Glomerular endothelial cell (primary cell): ENCODE measurements at places on chromosomes 12 and 14.

DNA sequence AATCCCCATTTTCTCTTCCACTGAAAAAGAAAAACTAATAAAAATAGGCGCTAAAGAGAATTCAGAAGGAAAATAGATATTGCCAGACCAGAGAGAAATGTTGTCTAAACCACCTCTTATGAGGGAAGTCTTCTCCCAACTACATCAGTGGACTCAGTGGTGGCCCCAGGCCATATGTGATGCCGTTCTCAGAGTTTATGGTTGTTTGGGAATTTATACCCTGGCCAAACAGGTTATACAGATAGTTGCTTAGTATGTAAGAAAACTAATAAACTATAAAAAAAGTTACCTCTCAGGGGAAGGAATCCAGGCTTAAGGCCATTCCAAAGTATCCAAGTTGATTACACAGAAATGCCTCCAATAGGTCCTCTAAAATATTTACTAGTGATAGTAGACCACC lies 103.4 kb upstream of the RBM19 start:
- no peak for DNase-seq

GRCh38 chr12:102631274-102631673 lies 150.9 kb upstream of the IGF1 start:
- DNase-seq: no peak

DNA sequence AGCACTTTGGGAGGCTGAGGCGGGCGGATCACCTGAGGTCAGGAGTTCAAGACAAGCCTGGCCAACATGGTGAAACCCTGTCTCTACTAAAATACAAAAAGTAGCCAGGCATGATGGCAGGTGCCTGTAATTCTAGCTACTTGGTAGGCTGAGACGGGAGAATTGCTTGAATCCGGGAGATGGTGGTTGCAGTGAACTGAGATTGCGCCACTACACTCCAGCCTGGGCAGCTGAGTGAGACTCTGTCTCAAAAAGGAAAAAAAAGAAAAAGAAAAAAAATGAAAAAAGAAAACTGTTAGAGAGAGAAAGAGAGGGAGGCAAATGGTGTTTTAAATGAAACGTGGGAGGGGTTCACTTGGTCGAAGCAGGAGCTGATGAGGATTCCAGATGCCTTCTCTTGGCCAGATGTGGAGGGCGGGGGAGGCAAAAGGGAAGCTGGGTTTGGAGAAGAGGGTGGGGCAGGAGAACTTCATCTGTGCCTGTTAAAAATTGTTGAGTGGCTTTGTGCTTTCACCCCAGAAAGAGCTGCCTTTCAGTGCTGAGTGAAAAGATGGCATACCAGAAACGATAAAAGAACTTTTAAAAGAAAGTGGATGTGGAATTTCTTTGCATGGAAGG lies 1.1 kb downstream of the EMP1 start:
- DNase-seq: no peak

DNA sequence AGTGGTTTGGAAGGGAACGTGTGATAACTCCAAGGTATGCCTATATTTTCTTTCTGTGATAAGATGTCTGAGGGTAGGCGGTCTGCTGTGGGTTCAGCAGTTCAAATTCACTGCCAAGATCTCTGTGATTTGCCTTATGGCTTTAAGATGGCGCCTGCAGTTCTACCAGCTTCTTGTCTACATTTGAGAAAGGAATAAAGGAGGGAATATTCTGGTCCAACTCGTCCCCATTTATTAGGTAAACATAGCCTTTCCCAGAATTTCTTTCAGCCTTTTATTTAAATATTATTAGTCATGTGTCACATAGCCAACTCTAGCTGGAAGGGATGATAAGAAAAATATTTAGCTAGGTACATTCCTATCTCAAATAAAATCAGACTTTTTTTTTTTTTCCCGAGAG lies 48.8 kb downstream of the KCNJ8 start:
- DNase-seq: no peak

- no peak for DNase-seq
Observed at GRCh38 chr14:41604721-41605531, 1.8 kb upstream of the LRFN5 start.

GRCh38 chr12:38956337-38956736 lies 50.9 kb upstream of the CPNE8 start:
- DNase-seq: no peak

DNA sequence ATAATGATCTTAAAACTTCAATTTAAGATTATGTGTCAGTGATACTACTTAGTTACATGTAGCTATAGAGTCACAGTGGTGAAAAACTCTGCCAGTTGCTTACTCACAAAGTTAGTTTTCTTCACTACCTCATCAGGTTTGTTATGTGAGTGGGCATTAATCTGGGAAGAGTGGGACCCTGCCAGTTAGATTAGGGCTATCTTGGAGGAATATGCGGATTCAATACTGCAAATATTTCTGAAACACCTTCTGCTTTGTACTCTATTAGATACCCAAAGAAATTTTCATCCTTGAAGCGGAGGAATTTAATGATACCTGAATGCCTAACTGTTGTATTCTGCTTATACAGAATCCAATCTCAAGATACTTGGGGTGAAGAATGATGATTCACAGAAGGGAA lies 25.1 kb downstream of the ZNF268 start:
- no peak for DNase-seq

GRCh38 chr12:46546634-46547273 lies 174.2 kb upstream of the SLC38A2 start:
- DNase-seq: no peak

GRCh38 chr14:89391123-89391522 lies 25.9 kb downstream of the FOXN3 start:
- DNase-seq: no peak

- DNase-seq: peak; percentile 67
Observed at GRCh38 chr12:47014474-47014873, 64.9 kb upstream of the PCED1B start.

GRCh38 chr12:70854881-70855568 lies 65.5 kb downstream of the PTPRR start:
- DNase-seq: no peak

DNA sequence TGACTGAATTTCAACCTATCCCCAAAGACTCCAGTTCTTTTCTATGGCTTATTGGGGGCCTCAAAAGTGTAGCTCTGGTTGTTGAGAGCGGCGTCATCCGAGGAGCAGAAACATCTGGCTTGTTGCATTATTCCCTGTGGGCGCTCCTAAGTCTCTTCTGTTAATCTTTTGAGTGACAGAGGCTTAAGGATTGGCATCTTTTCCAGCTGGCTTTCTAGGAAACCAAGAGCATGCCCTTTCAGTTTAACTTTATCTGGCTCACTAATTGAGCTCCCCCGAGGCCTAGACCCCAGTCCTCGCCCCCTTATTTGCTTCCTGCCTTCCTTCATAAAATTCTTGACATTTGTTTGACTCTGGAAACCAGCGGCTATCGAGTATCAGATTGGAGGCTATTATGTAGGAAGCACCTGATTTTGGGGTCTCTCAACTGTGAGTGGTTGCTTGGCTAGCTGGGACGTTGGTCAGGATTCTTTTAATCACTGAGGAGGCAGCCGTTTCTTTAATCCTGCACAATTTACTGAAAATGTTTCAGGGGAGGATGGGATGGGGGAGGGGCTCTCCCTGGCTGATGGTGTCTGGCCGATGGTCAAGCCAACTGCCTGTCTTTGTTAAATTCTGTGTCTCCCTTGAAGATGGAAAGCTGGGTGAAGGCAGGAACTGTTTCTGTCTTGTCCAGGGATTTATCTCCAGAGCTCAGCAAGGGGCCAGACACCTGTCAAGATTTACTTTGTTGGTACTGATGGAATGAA lies 3.1 kb downstream of the SMOC1 start:
- no peak for DNase-seq

GRCh38 chr12:118187751-118188435 lies 52.0 kb downstream of the PEBP1 start:
- no peak for DNase-seq

DNA sequence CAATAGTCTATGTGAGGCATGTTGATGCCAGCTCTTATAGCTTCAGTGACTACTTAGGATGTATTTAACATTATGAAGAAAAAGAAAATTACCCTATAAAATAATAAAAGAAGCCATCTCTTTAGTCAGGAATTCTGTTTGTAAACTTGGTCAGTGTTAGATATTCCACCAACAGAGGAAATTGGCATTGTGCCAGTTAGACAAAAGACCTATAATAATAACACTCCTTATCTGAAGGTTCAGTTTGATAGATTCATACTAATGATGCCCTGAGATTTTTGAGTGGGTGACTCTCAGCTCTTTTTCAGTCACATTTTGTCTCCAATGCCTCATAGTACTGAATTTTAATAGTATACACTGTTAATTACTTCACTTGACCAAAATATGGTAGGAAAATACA lies 6.6 kb downstream of the SYT10 start:
- DNase-seq: no peak

DNA sequence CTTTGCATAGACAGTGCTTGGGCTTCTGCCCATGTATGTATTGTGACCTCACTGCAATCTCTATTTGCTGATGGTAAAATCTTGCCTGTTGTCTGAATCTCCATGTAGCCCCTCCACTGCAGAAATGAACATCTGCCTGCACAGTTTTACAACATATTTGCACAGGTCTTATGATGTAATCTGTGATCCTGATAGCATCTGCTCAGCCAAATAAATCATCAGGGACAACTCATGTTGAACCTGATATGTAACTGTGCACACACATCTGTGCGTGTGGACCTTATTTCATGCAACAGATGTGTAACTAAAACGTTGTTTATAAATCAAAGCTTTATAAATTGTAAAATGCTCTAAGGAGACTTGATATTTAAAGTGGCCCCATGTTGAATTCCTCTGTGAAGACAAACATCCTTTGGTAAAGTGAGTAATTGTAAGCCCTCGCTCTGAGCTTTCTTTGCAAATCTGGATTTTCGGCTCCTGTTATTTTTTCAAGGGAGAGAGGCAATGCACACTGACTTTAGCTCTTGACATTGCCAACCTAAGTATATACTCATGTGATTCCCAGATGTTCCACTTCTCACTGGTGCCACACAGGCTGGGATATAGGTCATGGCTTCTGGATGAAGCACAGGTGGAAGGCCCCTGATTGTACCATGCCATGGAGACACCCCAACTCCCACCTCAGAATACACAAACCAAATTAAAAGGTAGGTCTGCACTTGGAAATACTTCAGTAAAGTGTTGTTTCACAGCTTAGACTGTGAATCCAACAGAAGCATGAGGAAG lies 371.3 kb downstream of the GRIN2B start:
- DNase-seq: no peak
